ENCODE measurements at places on chromosomes 5 and 9.

DNA sequence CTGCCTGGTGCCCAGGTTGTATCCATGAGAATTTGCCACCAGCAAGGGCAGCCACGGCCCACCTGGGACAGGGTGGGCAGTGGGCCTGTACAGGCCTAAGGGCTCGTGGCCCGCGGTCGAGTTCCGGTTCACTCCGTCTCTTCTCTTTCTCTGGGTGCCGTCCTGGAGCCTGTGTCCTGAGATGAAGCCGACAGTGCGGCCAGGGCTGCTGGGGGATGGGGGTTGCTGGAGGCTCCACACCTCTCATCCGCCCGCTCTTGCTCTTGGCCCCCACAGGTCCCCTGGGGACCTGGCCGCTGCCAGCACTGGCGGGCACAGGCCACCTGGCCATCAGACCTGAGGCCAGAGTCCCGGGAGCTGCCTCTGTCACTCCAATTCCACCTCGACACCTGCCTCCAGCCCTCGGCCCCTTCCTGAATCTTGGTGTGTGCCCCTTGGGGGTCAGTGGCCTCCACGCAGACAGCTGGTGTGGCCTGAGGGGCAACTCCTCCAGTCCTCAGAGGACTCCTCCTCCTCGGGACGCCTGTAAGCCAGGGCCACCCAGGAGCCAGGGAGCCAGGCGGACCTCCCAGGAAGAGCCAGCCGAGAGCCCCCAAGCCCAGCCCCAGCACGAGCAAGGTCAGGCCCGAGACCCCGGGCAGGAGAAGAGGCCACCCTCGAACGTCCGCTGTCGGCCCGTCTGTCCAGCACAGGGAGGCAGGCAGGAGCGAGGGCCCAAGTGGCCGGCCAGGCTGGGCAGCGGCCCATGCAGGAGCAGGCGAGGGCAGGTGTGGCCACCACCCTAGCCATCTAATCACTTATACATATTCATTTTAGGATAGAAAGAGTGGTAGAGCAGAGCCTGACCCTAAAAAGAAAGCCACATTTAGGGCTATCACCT, 5.2 kb downstream of the LRRC26 start:
- no peak for DNase-seq

GRCh38 chr5:149149942-149150341, 8.6 kb downstream of the ABLIM3 start:
- DNase-seq: no peak

DNA sequence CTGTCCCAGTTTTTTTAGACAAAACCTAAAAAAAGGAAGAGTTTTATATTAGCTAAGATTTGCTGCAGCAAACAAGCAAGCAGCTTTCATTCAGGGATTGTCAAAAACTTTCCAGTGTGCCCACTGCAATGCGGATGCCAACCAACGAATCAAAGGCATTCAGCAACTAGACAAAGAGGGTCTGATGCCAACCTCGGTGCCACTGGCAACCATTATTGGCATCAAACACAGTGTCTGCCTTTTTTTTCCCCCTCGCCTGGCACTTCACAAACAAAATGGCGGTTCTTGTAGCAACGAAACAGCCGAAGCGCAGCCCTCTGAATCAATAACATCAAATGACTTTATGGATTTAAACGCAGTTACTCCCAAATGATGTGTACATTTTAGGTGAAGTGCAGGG, 10.4 kb downstream of the NFIB start:
- DNase-seq: no peak

DNA sequence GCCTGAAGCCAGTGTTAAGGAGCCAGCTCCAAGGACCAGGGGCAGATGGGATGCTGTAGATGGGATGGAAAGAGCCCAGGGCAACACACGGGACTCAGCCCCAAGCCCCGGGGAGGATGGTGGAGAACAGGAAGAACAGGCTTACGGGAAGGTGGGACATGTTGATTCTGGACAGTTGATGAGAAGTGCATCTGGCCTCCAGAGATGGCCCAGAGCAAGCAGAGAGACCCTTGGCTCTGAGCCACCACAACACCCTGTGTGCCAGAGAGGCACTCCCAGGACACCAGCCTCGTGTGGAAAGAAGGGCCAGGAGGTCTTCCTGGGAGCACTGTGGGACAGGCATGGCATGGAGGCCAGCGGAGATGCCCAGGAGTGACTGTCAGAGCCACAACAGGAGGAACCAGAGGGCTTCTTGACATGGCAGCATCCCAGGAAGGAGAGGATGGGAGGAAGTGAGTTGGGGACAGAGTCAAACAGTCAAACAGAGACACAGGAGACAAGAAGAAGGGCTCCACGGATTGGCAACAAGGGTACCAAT, 156.3 kb upstream of the MVB12B start:
- DNase-seq: no peak

- no peak for DNase-seq
Observed at GRCh38 chr5:122480146-122480545, 168.1 kb downstream of the SNCAIP start.

DNA sequence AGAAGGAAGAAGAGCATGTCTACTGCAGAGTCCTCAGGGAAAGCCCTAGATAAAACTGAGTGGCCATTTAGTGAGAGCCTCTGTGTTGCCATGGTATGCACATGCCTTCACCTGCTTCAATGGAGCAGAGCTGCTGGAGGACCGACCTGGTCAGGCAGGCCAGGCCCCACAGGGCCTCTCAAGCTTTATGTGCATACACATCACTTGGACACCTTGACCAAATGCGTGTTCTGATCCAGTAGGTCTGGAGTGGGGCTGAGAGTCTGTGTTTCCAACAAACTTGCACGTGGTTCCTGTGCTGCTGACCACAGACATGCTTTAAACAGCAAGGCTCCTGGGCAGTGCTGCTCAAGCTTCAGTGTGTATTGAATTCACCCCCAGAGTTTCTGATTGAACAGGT, 51.4 kb upstream of the SLC2A8 start:
- DNase-seq: no peak

GRCh38 chr5:96432216-96433065, 607 bp downstream of the PCSK1 start:
- no peak for DNase-seq

GRCh38 chr9:3262826-3263529, 262.8 kb downstream of the RFX3 start:
- DNase-seq: no peak

DNA sequence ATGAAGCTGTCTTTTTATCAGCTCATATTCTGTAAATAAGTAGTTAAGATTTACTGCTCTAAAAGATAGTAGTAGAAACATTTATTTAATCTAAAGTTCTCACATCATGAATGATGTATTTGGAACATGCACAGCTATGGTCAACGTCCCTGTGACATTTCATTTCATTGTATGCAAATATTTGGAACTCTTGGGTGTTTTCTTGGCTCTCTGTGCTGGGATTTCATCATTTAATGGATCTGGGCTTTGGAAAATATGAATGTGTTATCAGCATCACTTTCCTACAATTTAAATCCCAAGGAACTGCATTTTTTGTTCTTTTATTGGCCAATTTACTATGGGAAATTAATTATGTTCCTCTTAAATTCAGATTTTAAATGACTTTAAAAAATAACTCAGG, 462.9 kb downstream of the SEMA5A start:
- DNase-seq: no peak

DNA sequence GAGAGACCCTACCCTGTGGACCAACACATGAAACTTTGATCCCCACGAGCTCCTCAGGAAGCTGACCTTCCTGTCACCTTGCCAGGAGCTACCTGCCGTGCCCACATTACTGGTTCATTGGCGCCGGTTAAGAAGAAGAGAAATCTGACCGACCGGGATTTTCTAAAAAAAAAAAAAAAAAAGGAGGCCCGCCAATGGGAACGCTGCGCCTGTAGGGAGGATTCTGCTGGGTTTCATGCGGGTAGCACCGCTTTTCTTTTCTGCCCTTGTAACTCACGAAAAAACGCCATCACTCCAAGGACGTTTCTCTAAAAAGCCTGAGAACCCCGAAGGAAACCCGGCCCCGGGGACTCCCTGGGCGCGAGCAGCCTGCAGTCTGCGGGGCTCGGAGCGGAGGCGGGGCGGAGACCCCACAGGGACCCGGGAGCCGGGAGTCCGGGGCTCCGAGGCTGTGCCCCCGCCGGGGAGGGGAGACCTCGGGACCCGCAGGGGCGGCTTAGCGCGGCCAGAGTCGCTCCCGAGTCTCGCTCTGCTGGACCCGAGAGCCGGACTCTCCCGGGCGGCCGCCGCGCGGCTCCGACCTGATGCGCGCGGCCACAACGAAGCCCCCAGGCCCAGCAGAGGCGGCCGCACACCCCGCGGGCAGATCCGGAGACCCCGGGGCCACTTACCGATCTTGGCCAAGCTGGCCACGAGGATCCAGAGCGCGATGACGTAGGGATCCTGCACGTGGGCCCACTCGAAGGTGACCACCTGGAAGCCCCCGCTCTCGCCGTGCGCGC, 617 bp downstream of the SLC9A3 start:
- no peak for DNase-seq

DNA sequence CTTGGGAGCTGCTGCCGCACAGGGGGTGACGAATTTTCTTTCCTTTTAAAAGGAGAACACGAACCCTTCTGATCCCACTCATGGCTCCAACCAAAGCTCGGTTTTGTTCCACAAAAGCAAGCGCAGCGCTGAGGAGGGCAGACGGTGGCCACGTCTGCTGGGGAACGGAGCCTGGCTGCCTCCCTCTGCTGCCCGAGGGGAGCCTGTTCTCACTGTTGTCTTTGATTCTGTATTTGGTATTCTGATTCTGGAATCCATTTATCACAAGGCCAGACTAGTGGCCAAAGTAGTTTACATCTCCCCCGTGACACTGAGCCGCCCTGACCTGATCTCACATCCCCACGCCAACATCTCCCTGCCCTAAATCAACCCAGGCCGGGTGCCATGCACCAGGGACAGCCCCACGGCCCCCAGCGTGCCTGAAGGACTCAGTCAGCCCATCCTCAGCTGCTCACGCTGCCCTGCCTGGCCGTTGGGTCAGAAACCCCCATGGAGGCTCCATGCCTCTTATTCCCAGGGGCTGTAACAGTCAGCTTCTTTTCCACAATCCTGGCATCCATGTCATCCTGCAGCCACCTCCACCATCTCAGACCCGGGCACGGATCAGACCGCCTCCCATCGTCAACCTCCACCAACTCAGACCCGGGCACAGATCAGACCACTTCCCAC, 6.7 kb upstream of the NSMF start:
- DNase-seq: no peak

GRCh38 chr9:127138444-127138843, 16.0 kb upstream of the ANGPTL2 start:
- DNase-seq: no peak

- DNase-seq: no peak
Observed at GRCh38 chr5:22852807-22853660, at the start of gene CDH12. Gene CDH12 (minus strand): TSS chr5:22853344.

GRCh38 chr5:144183254-144183889, 12.7 kb downstream of the KCTD16 start:
- DNase-seq: no peak

DNA sequence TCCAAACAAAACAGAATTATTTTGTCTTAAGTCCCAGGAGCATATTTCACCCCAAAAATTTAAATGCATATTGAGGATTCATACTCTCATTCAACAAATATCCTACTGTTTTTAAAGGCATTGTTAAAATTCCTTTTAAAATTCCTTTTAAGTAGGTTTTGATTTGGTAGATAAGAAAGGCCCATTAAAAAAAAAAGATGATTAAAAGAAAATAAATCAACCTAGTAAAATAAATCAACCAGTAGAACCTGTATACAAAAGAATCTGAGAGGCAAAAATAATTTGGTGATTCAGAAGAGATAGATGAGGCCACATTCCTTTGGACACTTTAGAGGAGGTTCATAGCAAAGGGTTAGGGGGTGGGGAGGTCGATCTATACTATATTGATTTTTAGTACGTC, 585.3 kb upstream of the TLE4 start:
- no peak for DNase-seq

- DNase-seq: no peak
Observed at GRCh38 chr9:91174772-91175171, 186.9 kb downstream of the AUH start.

DNA sequence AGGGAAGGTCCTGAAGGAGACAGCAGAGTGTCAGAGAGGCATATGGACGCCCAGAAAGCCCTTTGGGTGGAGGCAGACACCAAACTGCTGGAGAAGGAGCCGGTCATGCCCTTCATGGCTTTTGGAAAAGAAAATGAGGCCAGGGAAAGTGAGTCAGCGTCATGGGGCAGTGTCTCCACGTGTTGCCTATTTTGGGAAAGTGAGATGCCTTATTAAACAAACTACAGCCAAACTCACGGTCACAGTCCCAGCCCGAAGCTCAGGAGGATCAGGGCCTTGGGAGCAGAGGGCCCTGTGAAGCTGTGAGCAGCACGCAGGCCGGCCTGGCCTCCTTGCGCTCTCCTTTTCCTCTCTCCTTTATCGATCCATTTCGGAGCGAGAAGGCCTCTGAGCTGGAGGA, 25.0 kb downstream of the RGS3 start:
- DNase-seq: no peak

DNA sequence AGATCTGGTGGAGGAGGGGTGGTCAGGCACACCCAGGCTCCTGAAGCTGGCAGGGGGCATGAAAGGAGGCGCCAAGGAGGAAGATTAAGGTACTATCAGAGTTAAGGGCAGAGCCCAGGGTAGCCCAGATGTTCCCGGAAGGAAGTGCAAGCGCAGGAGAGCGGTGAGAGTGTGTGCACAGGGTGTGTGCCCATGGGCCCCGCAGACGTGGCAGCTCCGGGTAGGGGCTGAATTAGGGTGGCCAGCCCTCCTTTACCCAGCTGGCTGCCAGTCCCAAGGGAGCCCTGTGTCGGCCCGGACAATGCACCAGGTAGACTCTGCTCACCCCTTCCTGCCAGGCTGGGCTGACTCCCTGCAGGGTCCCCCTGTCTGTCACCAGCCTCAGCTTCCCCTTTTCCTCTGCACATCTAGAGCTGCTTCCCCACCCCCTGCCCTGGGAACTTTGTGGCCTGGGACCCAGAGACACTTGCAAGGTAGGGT, at the start of gene SMIM33:
SMIM33 (plus strand) TSS at position 184 of the 480 bp plus-strand sequence; CDS start at position 302, 118 bp downstream.
- no peak for DNase-seq

- no peak for DNase-seq
Observed at GRCh38 chr5:86447362-86447761, 170.4 kb upstream of the COX7C start.

GRCh38 chr9:16442622-16443021, 427.8 kb downstream of the BNC2 start:
- no peak for DNase-seq

- no peak for DNase-seq
Observed at GRCh38 chr5:63097286-63097685, 518.7 kb downstream of the LRRC70 start.

DNA sequence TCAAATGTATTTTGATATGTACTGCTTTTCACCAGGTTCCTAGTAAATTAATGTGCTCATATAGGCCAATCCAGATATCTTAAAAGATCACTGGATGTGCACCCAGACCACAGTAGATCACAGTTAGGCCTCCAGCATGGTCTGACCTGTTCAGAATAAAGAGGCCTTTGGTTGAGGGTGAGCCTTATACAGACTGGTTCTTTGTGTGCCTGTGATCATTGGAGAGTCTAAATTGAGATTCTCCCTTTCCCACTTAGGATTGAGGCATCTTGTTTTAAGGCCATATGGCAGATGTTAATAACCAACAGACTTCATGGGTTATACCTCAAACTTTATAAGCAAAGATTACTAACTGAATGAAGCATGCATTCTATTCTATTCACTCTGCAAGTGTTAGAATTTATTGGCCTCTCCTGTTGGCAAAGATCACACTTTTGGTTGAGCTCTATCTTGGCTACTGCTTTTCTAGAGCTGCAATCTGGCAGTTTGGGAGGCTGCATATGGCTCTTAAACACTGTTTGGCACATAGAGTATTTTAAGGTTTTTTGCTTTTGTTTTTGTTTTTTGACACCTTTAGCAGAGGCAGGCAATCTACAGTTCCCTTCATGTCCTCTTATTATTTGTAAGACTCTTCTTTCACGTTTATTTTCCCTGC, 8.5 kb downstream of the CHSY3 start:
- DNase-seq: no peak

- DNase-seq: no peak
Observed at GRCh38 chr9:89715881-89716280, 111.1 kb downstream of the GADD45G start.
